ENCODE measurements at places on chromosomes 7 and 10. TPM values are rescaled to one million over a fixed set of nuclear protein-coding genes. Genes with fewer than 3 reads are reported as not detected.

SKIDA1 gene
- total RNA-seq: 0.73 TPM

LIPJ gene
- total RNA-seq: 0.19 TPM

LIPF gene
- total RNA-seq: not detected

SPOCK2 gene
- 552 TPM for total RNA-seq

CRHR2 gene
- not detected for total RNA-seq

CHST3 gene
- not detected for total RNA-seq

FGFBP3 gene
- 6.2 TPM for total RNA-seq

APBB1IP gene
- 106 TPM for total RNA-seq

MICU1 gene
- 28.4 TPM for total RNA-seq

FAM171A1 gene
- total RNA-seq: 8.0 TPM

GIMAP6 gene
- total RNA-seq: 158 TPM

TUBB8 gene
- not detected for total RNA-seq

CDH23 gene
- total RNA-seq: 5.2 TPM

TSPAN33 gene
- 0.83 TPM for total RNA-seq

HOXA6 gene
- not detected for total RNA-seq

EFCAB10 gene
- total RNA-seq: 0.47 TPM

CABCOCO1 gene
- total RNA-seq: not detected

INHBA gene
- total RNA-seq: not detected

TMEM184A gene
- not detected for total RNA-seq

ACSM6 gene
- total RNA-seq: not detected

UPK3BL2 gene
- 51.1 TPM for total RNA-seq

NUTM2E gene
- total RNA-seq: 0.53 TPM

SLC25A40 gene
- total RNA-seq: 28.9 TPM

PDIA4 gene
- total RNA-seq: 82.8 TPM

SLC37A3 gene
- 32.5 TPM for total RNA-seq

SLC12A9 gene
- 63.7 TPM for total RNA-seq

LRRD1 gene
- not detected for total RNA-seq

ZNF775 gene
- 4.3 TPM for total RNA-seq

TMEM26 gene
- not detected for total RNA-seq

FOXI2 gene
- total RNA-seq: not detected

ASIC3 gene
- 11.6 TPM for total RNA-seq

PNLIPRP2 gene
- total RNA-seq: not detected

OTUD1 gene
- total RNA-seq: 36.2 TPM

C7orf57 gene
- not detected for total RNA-seq

STK32C gene
- 14.7 TPM for total RNA-seq

AKR1C4 gene
- not detected for total RNA-seq

UNCX gene
- not detected for total RNA-seq

OR2A5 gene
- total RNA-seq: not detected

MEIG1 gene
- not detected for total RNA-seq

SFMBT2 gene
- 22.3 TPM for total RNA-seq

CLDN4 gene
- not detected for total RNA-seq

PLAC9 gene
- total RNA-seq: not detected

MSS51 gene
- total RNA-seq: 5.0 TPM

HTR5A gene
- total RNA-seq: not detected

NPC1L1 gene
- total RNA-seq: 0.19 TPM

MRPS17 gene
- total RNA-seq: 13.2 TPM

GJD4 gene
- not detected for total RNA-seq

PTPRE gene
- 27.6 TPM for total RNA-seq

LIPN gene
- total RNA-seq: not detected

ZNF277 gene
- total RNA-seq: 31.4 TPM

GPR15LG gene
- total RNA-seq: not detected
